ENCODE measurements at places on chromosomes 1 and 21.

- DNase-seq: no peak
Observed at GRCh38 chr1:116230712-116231111, 119.5 kb downstream of the MAB21L3 start.

GRCh38 chr1:183027791-183028190 is 4.6 kb downstream of the LAMC1 start:
- peak; percentile 47 for DNase-seq

DNA sequence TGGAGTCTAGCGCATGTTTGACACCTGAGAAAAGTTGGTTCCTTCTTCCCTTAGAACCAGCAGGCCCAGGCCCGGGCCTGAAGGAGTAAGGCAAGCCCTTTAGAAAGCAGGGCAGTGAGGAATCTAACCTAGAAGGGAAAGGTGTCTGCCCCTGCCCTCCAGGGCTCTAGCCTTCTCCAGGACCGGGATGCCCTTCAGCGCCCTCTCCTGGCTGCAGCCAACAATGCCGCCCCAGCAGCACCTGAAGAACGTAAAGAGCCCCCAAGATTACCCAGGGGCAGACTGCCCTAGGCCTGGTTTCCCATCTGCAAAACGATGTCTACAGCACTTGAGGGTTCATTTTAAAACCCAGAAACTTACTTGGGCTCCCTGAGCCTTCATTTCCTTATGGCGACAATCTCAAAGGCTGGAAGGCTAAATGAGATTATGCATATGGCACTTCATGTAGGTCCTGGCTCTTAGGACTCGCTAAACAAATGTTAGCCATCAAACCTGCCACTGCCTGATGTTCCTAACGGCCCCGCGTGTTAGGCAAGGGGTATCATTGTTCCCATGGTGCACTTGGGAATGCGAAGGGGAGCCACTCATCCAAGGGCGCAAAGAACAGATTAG is 106.7 kb upstream of the KLHDC7A start:
- no peak for DNase-seq

DNA sequence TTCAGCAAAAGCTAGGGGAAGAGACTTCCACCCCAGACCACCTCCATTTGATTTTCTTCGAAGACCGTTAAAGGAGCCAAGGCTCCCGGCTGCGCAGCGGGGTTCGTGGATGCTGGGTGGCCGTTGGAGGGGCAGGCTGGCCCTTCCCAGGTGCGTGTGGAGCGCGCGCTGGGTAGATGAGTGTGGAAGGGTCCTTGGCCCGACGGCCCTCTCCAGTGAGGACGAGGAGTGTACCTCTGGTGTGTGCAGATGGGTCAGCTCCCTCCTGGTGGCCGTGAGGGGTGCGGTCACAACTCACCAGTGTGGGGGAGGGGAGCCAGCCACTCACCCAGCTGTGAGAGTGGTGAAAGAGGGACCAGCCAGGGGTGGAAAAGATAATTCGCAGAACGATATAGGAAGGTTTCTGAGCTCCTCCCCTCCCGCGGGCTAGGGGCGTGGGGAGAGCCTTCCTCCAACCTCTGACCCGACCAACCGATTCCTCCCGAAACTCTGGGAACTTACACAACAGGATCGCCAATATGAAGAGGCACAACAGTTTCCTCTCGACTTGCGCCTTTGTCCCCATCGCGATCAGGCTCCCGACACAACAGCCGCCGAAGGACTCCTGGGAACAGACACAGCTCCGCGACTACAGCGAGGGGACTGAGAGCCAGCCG is at the start of gene F11R:
F11R (minus strand) TSS at position 644 of the 656 bp plus-strand sequence; CDS start at position 565, 79 bp downstream.
- no peak for DNase-seq

GRCh38 chr21:40179166-40179565 is 311.9 kb downstream of the PCP4 start:
- DNase-seq: no peak

DNA sequence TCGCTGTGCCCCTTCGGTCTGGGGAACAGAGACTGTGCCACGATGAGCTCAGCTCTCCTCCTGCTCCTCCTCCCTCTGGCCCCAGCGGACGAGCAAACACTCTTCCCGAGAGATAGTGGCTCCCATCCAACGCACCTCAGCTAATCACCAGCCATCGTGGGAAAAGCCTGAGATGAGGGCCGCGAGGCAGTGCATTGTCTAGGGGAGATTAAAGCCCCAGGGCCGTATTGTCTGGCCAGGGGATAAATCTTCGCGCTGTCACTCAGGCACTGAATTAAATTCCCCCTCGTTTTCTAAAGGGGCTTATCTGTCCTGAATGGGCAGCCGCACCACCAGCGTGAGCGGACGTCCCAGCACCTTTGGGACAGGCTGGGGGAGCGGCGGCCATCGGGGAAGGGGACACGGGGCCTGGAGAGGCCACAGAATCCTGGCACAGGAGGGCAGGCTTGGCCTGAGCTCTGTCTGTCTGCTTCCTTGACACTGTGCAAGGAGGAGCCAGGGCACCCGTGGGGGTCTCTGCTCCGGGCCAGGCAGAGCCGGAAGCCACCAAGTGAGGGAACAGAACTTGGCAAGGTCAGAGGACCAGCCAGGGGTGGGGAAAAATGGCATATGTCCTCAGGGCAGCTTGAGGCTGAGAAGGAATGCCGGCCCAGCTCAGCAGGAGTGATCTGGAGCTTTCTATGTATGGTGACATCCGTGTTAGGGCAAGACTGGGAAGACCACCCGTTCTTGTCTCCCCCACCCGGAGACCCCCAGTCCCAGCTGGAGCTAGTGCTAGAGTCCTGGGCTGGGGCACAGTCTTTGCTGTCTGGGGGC is 32.3 kb downstream of the PRDM16 start:
- DNase-seq: no peak

DNA sequence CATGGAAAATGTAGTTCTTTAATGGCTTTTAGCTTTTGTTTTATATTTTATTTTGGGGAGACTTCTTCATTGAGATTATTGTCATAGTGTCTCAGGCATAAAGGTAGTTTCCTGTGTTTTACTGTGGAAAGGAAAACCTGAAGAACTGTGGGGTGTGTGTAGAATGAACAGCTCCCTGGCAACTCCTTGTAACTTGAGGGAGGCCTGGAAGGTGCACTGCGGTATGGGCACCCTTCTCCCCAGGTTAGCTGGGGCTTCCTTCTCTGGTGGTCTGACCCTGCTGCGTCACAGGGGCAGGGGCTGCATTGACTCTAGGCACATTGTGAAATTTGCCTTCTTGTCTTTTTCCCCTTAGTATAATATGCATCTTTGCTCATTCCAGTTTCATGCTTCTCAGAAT is 1.7 kb downstream of the ATP1B1 start:
- no peak for DNase-seq

GRCh38 chr1:72227667-72228066 is 54.7 kb downstream of the NEGR1 start:
- DNase-seq: peak; percentile 15

DNA sequence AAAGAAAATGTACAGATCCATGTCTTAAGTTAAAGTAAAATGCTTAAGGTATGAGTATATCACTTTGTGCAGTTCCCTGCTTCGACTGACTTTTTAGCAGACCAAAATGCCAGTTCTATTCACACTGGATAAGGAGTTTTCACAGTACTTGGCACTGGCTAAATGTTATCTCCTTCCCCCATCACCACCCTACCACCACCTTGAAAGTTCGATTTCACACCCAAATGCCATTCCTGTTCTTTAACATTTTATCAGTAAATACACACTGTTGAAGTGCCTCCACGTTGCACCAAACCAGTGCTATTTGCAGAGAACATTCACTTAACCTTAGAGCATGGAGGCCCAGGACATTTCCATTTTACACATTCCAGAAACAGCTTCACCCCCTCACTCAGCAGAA is 100.0 kb downstream of the URB2 start:
- no peak for DNase-seq

DNA sequence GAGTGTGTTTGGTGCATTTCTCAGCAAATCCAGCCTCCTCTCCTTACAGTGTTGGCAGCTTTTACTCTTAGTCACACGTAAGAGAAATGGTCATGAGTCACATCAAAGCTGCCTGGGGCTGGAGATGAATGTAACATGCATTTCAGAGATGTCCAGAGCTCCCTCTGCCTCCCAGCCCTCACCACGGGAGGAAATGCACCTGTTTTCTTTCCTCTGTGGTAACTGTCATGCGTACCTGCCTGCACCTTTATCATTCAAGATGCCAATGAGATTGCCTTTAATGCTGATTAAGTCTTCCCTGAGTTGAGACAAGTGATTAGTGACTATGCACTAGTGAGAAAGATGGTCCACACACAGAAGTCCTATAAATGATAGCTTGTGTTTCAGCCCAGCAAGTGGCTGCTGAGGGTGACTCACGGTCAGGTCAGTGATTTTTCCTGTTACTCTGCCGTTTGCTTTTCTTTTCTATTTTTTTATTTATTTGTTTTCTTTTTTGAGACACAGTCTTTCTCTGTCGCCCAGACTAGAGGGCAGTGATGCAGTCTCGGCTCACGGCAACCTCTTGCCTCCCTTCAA is 277.3 kb upstream of the FMN2 start:
- DNase-seq: peak; percentile 83

- DNase-seq: no peak
Observed at GRCh38 chr1:64878931-64879611, 87.3 kb downstream of the JAK1 start.

DNA sequence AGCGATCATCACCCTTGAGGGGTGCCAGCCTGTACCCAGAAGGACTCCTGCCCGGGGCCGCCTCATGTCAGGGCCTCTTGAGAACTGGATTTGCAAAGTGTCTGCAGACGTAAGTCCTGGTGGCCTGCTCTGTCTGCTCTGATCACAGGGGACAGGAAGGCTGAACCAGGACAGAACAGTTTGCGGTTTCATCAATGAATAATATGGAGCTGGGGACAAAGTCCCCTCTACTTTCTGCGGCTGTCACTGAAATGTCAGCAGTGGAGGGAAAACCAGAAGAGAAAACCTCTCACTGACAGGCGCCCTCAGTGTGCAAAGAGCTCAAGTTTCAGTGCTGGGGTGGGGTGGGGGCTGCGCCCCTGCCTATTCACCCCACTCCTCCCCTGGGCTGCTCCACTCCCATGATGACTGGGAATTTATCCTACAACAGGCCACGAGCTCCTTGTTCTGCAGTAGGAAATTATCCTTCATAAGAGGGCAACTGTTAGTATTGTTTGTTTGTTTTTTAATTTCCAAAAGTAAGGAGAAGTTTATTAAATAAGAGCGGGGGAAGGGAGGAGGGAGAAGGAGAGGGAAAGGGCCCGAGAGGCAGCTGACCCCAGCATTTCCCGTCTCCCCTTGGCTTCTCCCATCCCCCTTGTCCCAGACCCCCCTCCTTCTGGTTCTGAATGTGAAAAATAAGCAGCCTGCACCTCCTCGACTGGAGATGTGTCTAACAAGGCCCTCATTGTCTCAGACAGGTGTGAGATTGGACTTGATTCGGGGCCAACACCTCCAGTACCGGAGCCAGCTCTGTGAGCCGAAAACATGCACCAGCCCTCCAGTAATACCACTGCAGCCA is 149.2 kb downstream of the CLIC6 start:
- DNase-seq: no peak

DNA sequence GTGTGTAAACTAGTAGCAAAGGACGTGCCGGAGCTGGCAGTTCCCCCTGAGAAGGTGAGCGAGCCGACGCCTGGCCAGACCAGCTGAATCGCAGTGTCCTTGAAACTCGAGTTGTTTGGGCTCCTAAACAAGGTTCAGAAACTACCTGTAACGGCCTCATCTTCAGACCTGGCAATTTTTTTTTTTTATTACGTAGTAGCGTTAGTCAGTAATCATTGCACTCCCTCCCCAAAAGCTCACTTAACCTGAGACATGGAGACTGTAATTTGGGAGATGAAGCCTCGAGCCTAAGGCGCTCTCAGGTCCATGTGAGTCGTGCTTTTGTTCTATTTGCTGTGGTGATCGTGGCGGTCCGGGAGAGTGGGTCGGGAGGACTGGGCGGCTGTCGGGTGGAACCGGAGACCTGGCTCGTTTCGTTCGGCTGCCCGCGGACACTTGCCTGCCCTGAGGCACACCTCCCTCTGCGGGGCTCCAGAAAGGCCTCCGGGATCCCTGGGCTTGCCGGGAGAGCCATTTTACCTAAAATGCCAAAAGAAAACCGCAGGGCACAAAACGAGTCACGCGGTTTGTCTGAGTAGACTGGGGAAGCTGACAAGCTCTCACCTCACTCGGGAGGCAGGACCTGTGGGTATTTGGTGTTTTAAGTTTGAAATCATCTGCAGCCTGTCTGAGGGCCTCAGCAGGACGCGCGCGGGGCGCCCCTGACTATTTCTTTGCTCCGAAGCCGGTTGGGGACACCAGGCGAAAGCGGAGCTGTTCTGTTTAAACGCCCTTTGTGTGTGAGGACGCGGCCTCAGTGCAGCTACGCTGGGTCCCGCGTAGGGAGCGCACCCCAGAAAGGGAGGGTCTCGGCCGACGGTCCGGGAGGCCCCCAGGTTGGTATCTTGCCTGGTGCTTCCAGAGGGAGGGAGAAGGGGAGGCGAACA is 722 bp downstream of the LHX8 start:
- no peak for DNase-seq

DNA sequence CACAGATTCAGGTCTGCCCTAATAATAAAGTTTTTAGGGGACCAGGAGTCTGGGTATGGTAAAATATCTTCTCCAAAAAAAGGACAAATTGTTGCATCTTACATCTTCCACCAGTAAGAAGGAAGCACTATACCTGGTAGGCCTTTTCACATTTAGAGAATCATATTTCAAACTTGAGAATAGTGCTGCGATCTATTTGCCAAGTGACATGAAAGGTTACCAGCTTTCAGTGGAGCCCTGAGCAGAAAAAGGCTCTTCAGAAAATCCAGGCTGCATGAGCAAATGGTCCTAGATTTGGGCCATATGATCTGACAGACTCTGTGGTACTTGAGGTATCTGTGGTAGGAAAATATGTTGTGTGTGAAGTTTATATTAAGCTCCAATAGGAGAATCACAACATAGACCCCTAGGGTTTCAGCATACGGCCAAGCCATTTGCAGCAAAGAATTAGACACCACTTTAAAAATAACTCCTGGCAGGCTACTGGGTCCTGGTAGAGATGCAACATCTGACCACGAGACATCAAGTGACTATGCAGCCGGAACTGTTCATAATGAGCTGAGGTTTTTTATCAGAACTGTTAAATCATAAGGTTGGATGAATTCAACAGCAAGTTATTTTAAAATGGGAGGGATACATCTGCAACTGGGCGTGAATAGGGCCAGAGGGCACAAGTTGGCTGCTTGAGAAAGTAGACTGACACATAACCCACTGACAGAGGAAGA is 38.6 kb upstream of the CCDC190 start:
- DNase-seq: peak; percentile 79

Measured in fibroblast of skin of scalp (primary cell).